ENCODE measurements at places on chromosomes 5 and 9.

GRCh38 chr9:116767219-116767618 is 80.1 kb downstream of the TRIM32 start:
- DNase-seq = peak; percentile 34

- no peak for DNase-seq
Observed at GRCh38 chr5:154896562-154897165, 38.2 kb downstream of the CNOT8 start.

DNA sequence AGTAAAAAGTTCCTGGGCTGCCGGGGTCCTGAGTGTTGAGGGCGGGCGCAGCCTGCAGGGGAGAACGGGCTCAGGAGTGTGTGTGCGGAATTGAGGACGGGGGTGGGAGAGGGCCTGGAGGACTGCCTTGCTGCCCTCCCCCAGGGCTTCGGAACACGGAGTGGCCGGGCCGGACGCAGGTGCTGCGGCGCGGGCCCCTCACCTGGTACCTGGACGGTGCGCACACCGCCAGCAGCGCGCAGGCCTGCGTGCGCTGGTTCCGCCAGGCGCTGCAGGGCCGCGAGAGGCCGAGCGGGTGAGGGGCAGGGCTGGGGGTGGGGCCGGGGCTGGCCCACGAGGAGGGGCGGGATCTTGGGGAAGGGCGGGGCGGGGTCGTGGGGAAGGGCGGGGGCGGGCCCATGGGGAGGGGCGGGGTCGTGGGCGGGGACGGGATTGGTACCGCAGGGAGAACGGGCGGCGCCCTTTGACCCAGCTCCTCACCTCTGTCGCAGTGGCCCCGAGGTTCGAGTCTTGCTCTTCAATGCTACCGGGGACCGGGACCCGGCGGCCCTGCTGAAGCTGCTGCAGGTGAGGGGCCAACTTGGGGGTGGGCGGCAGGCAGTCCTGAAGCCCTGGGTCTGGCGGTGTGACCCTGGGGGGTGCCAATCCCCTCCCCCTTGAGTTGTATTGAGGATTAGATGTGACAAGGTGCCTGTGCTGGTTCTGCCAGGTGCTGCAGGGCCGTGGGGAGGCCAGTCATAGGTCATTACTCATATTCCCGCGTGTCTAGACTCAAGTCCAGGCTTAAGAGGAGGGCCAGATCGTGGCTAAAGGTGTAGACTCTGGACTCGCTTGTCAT is 7.1 kb downstream of the FPGS start:
- no peak for DNase-seq

GRCh38 chr5:110899566-110900412 is 161.0 kb downstream of the SLC25A46 start:
- no peak for DNase-seq

- DNase-seq = no peak
Observed at GRCh38 chr5:132009706-132010405, 1.6 kb downstream of the ACSL6 start.

- no peak for DNase-seq
Observed at GRCh38 chr9:110140276-110140675, 67.7 kb downstream of the C9orf152 start.

GRCh38 chr9:2016408-2017330 is 1.5 kb downstream of the SMARCA2 start:
- peak; percentile 68 for DNase-seq

- DNase-seq = no peak
Observed at GRCh38 chr5:177509381-177509951, at the start of gene DOK3. DOK3 (minus strand) TSS chr5:177509826; CDS start chr5:177509540, 286 bp downstream.

DNA sequence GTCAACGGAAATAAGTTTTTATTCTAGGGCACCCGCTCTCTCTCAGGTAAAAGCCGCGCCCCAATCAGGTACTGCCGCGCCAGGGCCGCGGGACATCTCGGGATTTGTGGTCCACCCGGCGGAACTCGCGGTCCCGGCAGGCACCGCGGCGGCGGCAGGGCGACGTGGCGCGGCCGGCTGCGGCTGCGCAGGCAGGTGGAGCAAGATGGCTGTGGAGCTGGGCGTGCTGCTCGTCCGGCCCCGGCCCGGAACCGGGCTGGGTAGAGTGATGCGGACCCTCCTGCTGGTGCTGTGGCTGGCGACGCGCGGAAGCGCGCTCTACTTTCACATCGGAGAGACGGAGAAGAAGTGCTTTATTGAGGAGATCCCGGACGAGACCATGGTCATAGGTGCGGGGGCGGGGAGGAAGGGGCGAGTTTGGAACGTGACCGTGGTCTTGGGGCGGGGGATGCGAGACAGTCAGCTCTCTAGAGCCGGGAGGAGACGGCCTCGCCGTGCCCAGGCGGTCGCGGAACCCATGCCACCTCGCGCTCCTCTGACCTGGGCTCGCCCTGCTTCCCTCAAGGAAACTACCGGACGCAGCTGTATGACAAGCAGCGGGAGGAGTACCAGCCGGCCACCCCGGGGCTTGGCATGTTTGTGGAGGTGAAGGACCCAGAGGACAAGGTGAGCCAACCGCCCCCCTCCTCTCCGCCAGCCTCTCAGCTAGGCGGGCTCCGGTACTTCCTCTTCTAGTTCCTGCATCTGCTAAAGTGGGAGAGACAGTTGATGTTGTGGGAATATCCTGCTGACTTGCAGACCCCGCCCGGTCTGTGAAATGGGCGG is at the start of gene TMED9:
TMED9 (plus strand) TSS at position 194 of the 825 bp plus-strand sequence; CDS start at position 206, 12 bp downstream.
- DNase-seq = no peak

DNA sequence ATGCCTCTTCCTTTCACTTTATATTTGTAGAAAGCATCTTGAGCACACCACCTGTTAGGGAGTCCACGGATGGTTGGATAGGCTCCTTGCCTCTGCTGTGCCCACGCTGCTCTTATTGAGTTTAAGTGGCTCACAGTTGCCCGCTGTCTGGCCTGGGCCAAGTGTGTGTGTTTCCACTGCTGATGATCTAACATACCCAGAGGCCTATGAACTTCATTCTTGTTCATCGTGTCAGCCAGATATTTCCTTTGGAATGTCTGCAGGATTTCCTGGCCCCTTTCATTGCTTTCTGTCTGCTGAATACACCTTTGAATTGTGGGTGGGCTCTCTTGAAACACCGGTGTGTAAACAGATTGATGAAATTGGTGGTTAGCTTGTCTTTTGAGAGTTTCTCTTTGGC is 46.6 kb downstream of the MVB12B start:
- DNase-seq = no peak

GRCh38 chr5:62718324-62718723 is 139.7 kb downstream of the LRRC70 start:
- no peak for DNase-seq

- no peak for DNase-seq
Observed at GRCh38 chr5:58202941-58203444, 256.9 kb downstream of the PLK2 start.

- no peak for DNase-seq
Observed at GRCh38 chr5:40939753-40940152, 30.5 kb downstream of the C7 start.

DNA sequence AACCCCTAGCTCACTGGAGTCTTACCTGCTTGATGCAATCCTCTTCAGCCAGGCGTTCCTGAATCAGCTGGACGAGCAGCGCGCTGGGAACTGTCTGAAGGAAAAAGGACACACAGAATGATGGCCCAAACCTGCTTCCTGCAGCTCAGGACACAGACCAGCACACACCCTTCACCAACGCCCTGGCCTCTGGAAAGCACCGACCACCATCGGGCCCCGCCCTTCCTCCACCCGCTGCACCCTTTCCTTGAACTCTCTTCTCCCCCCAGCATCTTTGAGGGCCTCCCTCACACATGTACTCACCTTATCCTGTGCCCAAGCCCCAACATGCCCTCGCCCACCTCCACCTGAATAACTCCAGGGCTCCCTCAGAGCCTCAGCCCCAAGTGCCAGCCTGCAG is 23.3 kb downstream of the AK8 start:
- DNase-seq = no peak

DNA sequence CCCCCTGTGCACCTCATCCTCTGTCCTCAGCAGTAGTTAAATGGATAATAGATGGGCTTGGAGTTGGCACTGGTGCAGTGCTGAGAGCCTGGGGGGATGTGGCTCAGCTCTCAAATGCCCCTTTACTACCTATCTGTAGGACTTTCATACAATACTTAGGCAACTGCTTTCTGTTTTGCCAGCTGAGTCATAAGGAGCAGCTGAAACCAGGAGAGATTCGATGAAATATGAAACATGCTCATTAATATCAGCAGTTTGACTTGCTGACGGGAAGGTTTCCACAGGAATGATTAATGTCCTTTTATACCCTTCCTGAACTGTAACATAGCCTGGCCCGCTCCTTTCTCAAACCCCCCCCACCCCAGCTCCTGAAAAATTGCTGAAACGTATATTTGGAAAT is 142.6 kb downstream of the SAXO1 start:
- DNase-seq = peak; percentile 20

GRCh38 chr9:105373723-105374122 is 74.1 kb upstream of the FSD1L start:
- no peak for DNase-seq

GRCh38 chr5:15132816-15133405 is 261.3 kb upstream of the ANKH start:
- no peak for DNase-seq

DNA sequence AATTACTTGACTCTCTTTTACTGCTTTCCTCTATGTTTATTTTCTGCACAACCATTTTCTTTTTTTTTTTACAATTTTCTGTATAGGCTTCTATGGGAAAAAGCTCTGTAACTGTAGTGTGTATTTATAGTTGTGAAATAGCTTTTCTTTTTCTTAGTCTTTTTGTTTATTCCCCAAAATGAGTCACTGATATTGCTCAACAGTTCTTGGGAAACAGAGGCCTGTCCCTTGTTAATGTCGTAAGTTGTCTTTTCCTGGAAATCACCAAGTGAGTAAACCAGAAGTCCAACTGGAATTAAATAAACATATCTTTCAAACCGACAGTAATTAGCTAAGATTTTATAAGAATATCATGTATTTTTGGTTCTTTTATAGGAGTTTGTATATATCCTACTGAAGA is 325.1 kb upstream of the PRR16 start:
- no peak for DNase-seq

DNA sequence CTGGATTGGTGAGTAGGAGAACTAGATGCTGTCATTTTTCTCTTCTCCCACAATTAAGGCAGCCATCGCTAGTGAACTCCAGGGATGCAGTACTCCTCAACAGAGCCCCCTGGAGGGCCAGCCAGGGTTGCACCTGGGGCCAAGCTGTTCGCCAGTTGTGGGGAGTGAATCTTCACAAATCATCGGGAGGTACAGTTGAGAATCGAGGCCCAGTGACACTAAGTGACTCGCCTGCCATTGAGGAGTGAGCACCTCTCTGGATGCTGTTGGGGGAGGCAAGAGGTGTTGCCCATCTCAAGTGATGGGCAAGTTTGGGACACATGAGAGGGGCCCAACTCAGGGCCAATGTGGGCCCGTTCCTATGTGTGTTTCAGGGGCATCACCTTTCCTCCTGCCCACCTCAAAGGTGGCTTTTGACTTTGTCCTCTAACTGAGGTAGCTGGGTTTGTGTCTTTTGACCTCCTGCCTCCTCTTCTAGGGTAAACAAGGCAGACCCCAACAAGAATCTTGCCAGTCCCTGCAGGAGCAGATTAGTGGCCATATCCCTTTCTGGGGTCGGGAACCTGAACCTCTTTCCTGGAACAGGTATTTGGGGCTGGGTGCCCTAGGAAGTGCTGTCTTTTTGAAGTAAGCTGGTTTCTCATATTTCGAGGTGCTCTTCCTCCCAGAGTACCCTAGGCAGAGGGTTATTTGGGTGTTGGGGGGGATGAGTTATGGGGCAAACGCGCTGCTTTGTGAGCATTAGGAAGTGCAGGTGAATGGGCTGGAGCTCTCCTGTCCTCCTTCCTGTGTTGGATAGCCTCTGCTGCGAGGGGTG is 181.2 kb downstream of the MACROH2A1 start:
- no peak for DNase-seq

GRCh38 chr9:94139672-94140417 is 55.6 kb downstream of the PTPDC1 start:
- DNase-seq = peak; percentile 5

GRCh38 chr5:14890846-14891245 is 19.3 kb upstream of the ANKH start:
- DNase-seq = no peak

- no peak for DNase-seq
Observed at GRCh38 chr5:96064877-96065276, 103.2 kb upstream of the ELL2 start.
